ENCODE measurements at places on chromosomes 6 and 20.

DNA sequence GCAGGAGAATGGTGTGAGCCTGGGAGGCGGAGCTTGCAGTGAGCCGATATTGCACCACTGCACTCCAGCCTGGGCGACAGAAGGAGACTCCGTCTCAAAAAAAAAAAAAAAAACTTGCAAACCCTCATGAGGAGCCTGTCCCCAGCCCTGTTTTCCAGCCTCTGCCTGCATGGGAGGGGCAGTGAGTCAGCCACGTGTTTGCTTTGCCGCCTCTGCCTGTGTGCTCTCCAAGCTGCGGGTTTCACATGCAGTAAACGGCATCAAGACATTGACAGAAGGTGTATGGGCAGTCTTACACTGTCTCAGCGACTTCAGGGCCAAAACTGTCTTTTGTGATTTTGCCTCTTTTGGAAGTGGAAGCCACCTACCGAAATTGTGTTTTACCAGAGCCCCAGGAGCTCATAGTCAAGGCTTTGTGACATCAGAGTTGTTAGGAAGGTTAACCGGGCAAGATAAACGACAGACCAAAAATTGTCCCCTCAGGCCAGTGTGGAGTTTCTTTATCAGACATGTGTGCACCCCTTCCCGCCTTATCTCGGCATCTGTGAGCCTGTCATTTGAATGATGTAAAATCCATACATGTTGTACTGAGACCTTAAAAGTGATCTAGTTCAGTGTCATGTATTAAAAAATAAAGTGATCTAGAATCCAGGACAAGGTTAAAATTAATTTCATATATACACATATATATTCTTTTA, 52.9 kb downstream of the RPP40 start:
- DNase-seq: no peak

GRCh38 chr6:17115251-17116116, 13.6 kb downstream of the STMND1 start:
- no peak for DNase-seq

DNA sequence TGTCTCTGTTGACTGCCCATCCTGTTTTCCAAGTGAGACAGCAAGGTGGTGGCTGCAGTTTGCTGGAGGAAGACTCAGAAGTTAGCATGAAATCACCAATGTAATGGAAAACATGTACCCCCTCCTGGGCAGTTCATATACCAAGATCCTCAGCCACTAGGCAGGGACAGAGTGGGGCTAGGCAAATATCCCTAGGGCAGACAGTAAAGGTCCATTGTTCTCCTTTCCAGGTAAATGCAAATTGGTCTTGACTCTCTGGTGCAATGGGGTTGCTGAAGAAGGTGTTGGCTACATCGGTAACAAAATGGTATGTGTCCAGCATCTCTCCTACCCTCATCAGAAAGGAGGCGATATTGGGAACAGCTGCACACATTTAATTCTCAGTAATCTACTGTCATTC, 233.6 kb upstream of the SOX4 start:
- no peak for DNase-seq

GRCh38 chr20:60765821-60766403, 486.1 kb upstream of the CDH4 start:
- DNase-seq: no peak

Measured in LNCaP clone FGC (cell line).